BJ (cell line): ENCODE measurements at places on chromosomes 2 and 18.

- no peak for DNase-seq
Observed at GRCh38 chr2:62163106-62163831, 32.6 kb upstream of the B3GNT2 start.

DNA sequence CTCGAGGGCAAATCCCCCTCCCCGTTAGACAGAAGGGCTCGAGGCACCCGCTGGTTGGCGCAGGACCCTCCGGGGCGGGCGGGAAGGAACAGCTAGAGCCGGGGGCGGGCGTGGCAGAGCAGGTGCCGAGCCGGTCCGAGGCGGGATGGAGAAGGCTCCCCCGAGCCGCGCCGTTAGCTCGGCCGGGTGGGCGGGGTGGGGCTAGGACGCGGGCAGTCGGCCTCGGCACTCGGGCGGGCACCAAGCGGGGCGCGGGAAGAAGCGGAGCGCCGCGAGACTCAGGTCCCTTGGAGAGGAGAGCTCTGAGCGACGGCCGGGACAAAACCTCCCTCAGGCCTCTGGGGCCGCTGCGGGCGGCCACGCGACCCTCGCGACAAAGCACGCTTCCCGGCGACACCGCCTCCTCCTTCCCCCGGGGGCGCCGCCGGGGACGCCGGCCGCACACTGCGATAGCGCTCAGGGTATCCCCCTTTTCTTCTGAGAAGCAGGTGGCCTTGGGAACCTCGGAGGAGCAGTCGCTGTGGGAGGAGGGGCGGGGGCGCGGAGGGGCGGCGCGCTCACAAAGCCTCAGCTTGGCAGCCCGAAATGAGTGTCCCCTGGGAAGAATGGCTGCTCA is 721 bp downstream of the FHOD3 start:
- no peak for DNase-seq

DNA sequence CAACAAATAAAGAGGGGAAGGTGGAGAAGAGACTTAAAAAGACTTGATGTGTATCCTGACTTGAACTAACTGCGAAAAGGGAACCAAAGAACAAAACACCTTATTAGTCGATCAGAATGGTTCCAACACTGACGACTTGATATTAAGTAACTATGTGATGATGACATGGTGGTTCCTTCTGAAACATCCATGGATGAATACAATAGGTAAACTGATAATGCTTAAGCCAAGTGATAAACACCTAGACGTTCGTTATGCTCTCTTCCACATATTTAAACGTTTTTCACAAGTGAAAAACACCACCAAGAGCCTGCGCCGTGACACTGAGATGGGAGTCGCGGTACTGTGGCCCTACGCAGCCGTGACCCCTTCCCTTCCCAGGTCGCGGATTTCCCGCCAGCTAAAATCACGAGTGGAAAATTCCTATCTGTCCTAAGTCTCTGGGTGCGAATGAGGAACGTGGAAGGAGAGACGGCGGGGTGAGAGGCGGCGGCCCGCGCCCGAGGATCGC is 797 bp downstream of the TTC32 start:
- DNase-seq: no peak

GRCh38 chr2:197108758-197109157 is 182.3 kb upstream of the PGAP1 start:
- no peak for DNase-seq

GRCh38 chr2:80322311-80322920 is 17.9 kb upstream of the LRRTM1 start:
- DNase-seq: no peak

DNA sequence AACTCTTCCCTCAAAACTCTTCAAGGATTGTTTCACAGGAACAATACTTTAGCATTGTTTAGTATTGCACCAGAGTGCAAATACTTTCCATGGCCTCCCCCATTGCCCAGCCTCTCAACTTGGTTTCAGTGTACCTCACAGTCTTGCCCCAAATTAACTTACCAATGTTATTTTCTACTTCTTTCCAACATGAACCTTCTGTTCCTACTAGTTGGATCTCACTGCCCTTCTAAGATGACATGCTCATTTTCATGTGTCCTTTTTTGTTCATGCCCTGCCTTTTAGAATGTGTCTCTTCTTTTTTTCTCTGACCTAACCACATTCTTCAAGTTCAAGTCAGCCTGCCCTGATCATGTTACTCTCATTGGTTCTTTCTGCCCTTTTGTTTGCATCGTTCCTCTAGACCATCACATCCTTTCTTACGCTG is 4.1 kb downstream of the SPATS2L start:
- DNase-seq: no peak

DNA sequence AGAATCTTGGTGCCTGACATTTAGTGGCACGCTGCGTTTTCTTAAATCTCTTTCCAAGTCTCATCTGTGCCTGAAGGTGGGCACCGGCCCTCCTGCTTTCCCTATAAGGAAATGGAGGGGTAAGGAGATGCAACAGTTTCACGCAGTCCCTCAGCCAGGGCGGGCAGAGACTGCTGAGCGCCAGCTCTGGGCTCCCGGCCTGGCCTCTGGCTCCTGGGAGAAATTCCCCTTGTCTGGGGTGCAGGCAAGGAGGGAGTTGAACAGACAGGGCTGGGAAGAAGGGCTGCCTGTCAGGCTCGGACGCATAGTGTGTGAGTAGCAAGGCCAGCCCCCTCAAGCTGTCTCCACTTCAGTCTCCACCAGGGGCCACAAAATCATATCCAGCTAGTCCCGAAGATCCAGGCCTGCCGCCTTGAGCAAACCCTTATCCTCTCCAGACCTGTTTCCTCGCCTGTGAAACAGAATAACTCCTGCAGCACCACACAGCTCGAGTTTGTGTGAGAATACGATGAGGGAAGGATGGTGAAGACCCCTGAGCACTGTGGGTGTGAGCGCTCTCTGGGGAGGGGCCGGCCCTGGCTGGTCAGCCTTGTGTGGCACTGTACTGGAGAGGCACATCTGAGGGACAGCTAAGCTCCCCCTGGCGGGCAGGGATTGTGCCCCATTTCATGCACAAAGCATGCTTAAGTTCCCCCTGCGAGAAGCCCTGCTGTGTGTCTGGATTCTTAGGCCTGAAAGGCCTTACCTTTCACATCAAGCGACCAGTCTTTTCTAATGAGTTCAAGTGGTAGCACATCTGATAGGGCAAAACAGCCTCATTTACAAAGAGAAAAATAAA is 33.8 kb downstream of the SDC1 start:
- no peak for DNase-seq

- DNase-seq: no peak
Observed at GRCh38 chr2:238945433-238946150, 97.7 kb downstream of the TWIST2 start.

DNA sequence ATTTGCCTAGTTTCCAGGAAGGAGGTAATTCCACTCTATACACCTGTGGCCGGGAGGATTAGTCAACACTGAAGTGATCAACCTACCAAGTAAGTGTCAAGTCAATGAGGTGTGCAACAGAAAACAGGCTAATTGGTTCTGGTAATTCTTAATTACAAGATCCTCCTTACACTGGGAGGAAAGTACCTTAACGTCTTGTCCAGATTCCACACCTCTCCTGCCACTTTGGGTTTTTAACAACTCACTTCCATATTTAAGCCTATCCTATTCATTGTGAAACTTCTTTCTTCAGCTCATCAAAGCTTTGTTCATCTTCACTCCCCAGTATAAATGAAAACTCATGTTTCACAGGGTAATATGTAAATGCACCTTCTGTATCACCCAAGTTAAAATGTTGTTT is 22.0 kb upstream of the MAP4K4 start:
- DNase-seq: no peak

DNA sequence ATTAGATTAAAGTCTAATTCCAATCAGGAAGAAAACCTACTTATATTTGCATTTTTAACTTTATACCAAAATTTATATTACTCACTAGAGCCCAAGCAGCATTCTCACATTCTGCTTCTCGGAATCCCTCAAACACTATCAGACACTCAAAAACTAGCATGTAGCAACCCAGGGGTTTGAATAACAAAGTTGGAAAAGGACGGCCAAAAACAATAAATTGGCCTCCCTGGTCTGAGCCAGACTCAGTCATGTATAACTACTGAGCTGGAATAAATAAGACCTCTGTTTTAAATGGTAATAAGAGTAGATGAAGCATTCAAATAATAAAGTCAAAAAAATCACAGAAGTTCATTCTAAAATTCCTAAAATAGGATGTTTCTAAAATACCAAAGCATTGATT is 290.9 kb downstream of the IRS1 start:
- no peak for DNase-seq

DNA sequence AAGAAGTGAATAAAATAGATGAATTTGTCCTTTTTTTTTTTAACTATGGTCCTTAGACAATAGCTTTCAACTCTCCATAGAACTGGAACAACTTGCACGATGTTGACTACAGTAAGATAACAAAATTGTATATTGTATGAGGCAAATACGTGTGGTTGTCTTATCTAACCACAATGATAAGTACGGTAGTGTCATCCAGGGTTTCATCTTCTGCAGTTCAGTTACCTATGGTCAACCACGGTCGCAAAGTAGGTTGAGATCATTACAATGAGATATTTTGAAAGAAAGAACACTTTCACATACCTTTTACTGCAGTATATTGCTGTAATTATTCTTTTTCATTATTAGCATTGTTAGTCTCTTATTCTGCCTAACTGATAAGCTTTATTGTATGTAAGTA is 295.2 kb downstream of the PARD3B start:
- no peak for DNase-seq

DNA sequence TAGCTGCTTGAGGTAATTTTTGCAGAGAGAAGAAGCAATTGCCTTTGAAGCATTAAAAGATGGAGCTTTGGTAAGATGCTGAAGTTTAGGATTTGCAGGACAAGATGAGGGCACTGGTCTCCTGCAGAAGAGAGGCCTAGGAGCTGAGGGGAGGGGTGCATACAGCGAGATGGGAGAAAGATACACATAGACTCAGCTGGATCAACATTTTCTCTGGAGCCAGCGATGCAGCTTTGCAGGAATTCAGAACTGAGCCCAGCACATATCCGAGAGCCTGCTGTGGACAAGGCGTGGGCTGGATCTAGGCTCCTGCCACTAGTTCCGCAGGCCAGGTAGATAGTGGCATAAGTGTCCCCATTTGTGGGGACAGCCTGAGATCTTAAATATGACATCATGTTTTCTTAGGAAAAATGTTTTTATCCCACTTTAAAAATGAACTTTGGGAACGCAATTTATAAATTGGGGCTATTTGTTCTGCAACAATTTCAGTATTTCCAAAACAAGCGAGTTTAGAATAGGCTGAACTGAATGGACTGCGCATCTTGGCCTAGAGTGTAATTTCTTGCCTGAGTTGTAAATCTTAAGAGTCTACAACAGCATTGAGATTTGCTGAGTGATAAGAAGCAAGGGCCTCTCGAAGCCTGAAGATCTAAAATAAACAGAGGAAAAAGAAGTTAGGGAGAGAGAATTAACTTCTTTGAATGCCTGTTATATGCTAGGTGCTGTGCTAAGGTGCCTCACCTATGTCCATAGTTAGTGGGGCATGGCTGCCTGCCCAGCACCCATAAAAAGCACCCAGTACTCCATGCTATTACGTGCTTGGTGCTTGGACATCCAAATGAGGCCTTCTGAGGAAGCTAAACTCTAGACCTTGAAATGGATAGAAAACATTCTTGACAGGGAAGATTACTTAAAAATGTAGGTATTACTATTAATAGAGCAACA is 17.3 kb downstream of the GRHL1 start:
- no peak for DNase-seq

DNA sequence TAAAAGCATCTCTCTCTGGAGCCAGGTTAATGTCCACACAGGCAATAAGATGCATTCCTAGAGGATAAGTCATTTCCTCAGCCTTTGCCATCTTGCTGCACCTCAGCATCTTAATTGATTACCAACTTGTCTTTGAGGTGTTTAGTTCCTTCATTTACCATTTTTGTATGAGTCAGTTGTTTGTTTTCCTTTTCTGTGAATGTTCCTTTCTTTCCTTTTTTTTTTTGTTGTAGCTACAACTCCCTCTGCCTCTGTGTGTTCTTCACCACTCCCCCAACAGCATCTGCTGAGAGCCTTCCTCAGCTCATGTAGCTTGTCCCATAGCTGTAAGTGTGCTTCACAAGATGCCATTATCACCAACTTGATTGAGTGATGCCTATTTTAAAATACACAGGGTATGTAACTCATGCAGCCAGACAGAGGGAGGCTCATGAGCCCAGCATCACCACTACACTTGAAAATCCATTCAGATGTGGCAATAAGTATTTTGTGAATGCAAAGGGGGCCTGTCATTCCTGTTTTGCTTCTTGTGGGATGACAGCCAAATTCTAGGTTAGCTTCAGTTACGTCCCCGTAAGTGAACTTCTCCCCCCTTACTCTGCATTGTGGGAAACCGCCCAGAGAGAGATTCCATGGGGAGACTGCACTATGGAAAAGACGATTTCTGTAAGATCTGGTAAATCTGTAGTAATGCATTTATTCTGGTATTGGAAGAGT is 315.9 kb upstream of the ZEB2 start:
- no peak for DNase-seq

DNA sequence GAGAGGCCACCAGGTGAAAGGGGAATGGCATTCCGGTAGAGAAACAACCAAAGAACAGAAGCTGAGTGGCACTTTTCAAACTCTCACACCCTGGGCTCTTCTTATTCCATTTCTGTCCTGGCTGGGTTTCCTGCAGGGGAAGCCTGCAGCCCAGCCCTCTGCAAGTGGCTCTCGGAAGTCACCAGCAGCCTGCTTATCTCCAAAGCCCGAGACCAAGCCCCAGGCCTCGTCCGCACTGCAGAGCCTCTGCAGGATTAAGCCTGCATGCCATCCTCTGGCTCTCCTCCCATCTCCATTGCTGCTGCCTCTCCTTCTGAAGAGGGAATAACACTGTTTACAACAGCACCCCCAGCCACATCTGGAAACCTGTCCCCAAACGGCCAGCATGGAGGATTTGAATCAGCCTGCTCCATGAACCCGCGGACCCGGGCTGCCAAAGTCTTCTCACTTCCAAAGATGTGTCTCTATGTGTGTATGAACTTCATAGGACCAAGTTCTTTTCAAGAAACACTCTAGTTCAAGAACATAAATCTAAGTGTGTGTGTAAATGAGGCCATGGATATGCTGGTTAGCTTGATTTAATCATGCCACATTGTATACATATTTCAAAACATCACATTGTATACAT is 54.2 kb downstream of the DIPK1C start:
- no peak for DNase-seq

DNA sequence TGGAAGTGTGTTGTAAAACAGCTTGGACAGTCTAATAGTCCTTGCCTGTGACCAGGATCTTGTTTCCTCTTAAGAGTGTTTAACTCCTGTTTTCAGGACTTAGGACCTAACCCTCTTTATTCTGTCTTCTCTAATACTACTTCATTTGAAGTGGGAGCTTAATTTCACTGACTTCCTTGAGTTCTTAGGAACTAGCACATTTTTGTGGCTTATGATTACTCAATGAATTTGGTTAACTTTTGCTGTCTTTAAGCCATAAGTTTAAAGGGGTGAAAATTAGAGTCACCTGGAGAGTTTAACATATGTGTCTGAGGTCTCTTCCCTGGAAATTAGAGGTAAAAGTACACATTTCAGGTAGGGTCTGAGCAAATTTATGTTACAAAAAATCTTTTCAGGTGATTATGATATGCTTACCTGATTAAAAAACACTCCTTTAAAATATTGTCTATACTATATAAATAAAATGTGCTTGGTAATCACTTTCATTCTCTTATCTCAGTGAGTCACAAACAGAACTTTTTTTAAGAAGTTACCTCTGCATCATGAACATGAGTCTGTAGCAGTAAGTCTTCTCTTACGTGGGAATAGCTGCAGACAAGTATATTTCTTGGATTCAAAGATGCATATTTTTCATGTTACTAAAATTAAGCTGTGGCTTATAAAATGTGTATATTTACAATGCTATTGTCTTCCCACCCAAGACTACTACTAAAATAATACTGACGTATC is 52.7 kb downstream of the ATP9B start:
- peak; percentile 7 for DNase-seq
